ENCODE measurements at places on chromosomes 3 and 15.

DNA sequence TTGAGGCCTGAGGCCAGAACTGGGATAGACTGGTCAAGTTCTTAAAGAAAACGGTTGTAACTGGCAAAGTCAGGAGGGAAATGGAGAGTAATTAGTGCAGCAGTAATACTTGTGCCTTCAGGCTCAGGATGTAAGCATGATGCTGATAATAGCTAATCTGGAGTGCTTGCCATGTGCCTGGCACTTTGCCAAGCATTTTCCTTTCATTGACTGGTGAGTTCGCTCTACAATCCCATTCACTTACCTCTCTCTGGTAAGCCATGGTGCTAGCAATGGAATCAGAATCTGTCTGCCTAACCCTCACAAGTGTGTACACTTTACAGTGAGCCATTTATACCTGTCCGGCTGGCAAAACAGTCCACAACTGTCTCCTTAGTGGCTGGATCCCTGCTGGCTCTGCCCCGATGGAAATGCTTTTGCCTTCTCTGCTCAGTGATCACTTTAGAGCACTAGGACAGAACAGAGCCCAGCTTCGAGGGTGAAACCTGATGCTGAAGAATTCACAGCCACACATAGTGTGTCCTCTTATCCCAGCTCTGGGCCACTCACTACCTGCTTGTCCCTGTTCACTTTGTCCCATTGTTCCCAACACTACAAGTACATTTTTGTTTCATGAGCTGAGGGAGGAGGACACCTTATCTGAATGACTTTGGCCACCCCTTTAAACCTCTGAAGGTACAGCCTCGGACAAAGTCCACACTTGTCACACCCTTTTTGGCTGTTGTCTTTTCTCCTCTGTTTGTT lies 10.3 kb downstream of the CHP1 start:
- DNase-seq: peak; percentile 6

GRCh38 chr3:175179055-175179454 lies 319.9 kb downstream of the NAALADL2 start:
- DNase-seq: peak; percentile 30

DNA sequence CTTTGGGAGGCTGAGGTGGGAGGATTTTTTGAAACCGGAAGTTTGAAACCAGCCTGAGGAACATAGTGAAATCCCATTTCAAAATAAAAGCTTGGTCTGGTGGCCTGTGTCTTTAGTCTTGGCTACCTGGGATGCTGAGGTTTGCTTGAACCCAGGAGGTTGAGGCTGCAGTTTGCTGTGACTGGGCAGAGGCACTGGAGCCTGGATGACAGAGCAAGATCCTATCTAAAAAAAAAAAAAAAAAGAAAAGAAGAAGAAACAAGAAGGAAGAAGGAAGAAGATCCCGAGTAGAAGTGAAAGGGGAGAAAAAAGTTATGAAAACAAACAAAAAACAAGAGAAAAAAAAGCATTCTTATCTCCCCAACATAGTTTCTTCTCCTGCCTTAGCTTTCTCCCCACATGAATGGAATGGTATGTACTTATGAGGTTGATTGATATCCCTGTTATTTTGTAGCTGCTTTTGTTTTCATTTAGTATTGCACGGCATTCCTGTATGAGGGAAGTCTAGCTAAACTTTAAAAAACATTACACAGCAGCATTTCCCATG lies 42.4 kb downstream of the TMEM40 start:
- DNase-seq: peak; percentile 73

DNA sequence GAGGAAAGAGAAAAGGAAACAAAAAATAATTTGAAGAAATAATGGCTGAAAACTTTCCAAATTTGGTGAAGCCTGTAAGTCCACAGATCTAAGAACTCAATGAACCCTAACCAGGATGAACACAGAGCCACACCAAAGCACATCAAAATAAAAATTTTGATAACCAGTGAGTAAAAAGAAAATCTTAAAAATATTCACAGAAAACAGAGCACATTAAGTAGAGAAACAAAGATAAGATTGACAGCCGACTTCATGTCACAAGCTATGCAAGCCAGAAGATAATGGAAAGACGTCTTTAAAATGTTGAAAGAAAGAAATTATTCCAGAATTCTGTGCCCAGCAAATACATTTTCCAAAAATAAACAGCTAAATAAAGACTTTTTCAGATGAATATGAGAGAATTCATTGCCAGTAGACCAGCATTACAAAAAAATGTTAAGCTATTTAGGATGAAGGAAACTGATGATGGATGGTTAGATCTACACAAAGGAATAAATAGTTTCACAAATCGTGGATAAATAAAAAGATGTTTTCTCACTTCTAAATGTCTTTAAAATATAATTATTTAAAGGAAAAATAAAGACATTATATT lies 140.2 kb upstream of the SKOR1 start:
- peak; percentile 34 for DNase-seq

DNA sequence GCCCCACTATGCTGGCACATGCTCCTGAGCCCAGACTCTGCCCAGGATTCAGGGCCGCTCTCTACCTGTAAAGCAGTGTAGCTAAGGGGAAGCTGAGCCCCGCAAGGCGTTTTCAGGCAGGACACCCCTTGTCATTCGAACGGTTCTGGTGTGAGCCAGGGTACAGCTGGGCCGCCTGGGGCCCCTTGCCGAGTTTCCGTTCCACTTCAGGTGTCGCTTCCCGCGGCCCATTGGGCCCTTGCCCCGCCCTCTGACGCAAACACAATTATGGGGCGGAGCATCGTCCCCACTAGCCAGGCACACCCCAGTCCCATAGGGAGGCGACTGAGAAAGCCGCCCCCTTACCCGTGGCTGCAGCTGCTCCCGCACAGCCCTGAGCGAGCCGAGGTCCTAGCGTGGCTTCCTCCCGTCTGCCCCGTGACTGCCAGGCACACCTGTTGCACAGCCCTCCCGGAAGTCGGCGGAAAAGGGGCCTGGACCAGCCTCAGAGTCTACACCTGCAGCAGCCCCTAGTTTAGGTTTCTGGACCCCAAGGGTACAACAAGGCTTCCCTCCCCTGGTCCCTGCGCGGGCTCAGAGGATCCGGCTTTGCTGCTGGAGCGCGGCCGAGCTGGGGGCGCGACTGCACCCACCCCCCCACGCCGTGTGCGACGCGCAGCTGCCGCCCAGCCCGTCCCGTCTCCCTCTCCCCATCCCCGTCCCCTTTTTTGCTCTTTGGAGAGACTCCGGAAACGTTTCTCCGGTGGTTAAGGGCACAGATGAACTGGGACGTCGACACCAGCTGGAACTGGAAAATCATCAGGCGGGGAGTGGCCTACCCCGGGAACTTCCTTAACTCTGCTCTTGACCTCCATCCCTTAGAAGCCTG lies at the start of gene PLSCR2:
TSS of gene PLSCR2 (minus strand) at position 412 of the 868 bp plus-strand sequence. CDS start 9,657 bp downstream, outside the sequence.
- DNase-seq: no peak

DNA sequence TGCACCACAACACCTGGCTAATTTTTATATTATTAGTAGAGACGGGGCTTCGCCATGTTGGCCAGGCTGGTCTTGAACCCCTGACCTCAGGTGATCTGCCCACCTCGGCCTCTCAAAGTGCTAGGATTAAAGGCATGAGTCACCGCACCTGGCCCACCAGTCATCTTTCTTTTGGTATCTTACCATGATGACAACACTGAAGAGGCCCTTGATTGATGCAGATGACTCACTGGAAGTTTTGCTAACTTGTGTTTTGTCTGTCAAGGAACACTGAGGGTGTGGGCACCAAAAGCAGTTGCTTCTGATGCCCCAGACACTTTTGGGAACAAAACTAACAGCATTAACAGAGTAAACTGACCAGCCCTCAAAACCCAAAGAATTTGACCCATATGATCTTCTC lies 88.3 kb downstream of the MYO5A start:
- peak; percentile 60 for DNase-seq

GRCh38 chr3:52852419-52852818 lies 17.6 kb upstream of the MUSTN1 start:
- DNase-seq: no peak

GRCh38 chr15:74857671-74858368 lies 14.9 kb upstream of the ULK3 start:
- no peak for DNase-seq

DNA sequence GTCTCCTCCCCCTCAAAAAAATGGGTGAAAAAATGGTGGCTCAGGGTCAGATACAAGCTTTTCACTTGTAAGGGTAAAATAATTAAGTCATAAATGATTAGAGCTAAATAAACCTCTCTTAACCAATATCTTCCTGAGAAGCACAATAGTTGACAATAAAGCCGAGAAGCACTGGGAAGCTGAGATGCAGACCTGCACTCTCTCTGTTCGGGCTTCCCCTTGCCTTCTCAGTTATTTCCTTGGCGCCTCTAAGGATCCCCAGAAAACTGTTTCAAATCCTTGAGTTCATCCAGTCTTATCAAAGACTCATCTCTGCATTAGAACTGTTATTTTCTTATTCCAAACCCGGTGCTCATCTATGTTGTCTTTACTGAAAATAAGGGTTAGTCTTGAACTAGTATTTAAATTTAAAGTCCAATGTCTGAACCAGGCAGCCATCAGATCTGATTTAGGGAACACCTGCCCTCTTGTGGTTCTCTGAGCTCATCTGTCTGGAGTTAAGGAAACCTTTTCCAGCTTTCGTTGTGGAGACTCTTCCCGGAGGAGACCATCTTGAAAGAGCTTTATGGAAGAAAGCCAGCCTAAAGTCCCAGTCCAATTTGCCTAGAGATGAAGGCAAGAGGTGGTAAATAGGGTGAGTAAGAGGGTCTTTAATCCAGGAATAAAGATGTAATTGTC lies 256.4 kb upstream of the MCTP2 start:
- DNase-seq: peak; percentile 9

DNA sequence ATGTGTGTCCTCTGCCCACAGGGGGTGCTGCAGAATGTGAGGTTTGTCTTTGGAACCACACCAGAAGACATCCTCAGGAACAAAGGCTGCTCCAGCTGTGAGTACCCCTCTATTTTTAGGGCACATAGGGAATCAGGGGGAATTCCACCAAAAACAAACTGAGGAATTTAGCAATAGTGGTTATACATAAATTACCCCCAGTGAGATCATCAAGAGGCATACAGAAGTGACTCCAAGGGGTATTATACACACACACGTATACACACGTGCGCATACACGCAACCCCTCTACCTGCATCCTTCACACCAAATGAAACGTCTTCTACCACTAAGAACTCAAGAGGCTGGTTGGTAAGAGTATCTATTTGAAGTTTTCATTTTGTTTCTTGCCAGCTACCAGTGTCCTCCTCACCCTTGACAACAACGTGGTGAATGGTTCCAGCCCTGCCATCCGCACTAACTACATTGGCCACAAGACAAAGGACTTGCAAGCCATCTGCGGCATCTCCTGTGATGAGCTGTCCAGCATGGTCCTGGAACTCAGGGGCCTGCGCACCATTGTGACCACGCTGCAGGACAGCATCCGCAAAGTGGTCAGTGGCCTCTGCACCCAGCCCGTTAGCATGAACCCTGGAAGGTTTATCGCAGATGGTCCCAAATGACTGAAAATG lies 2.9 kb downstream of the THBS1 start:
- DNase-seq: no peak

DNA sequence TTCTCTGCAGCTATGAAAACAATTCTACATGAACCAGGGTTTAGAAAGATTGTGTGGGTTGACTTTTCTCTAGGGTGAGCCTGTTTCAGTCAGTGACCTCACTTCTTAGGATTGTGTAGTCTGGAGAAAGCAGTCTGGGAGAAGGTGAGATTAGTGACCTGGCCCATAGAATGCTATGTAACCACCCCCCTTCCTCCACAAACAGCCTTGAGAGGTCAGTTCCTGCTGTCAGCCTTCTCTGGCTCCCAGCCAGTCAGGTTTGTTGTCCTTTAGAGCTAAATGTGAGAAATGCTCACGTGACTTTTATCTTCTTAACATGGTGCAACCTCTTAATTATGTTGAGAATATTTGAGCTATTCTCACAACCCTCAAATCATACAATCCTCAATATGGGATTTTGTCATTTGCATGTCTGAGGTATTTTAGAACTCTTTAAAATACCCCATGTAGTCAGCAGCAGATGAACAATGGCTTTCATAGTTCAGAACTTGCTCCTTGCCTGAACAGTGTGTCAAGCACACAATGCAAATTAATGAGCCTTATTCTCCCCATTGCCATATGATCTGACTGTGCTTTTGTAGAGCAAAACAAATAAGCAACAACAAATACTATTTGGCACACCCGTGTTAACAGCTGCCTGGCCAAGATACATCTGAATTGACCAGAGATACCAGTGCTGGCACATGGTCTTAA lies 311.6 kb downstream of the CNTN6 start:
- DNase-seq: peak; percentile 21

DNA sequence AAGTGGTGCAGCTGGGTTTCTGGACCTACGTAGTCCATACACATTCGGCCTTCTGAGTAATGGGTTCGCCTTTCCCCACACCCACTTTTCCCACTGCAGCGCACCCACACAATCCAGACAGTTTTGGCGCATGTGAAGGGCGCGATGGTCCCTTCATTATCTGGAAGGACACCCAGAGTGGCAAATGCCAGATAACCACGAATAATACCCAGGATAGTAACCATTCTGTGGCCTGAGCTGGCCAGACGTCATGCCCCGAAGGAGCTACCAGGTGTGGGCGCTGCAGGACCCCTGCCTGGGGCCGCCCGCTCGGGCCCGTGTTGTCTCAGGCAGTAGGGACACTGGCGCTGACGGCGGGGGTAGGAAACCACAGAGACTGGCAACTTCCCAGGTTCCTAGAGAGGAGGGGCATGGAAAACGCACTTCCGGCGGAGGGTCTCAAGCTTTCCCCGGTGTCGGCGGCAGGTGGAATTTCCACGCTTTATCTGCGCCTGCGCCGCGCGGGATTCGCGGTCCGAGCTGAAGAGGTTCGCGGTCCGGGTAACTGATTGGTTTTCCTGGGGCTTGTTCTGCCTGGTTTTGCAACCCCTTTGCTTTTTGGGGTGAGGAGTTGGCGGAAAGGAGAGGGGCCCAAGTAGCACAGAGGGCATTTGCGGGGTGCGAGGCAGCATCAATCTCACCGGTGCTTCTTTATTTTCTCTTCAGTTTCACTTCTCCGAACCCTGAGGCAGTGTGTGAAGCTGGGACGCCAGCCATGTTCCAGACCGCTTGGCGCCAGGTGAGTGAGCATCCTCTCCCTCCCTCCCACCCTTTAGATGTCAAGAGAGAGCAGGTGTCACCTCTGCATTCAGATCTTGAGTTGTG lies at the start of gene ZNF620:
TSS of gene ZNF620 (plus strand) at position 441 of the 864 bp plus-strand sequence. CDS start at position 755, 314 bp downstream.
- peak; percentile 28 for DNase-seq

GRCh38 chr3:87968668-87969067 lies 90.1 kb downstream of the CGGBP1 start:
- DNase-seq: no peak

- no peak for DNase-seq
Observed at GRCh38 chr3:8790529-8790928, 21.1 kb upstream of the OXTR start.
